Tibial nerve (tissue), 4 donors: ENCODE measurements at places on chromosomes 4 and X.

DNA sequence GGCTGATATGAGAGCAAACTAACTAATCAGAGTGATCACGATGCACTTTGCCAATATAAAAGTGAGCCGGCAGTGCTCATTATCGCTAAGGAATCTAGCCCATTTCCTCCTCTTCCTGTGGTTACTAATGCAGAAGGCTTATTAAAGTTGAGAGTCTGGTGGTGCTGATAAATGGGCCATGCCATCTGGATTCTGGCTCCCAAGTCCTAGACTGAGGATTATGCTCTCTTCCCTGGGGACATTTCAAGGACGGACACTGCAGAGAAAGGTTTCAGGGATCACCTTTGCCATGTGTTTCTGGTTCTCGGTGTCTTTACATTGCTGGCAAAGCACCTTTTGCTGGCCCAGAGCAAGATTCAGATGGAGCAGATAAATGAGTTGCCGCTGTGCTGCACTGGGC, 85.3 kb downstream of the RTL5 start:
- DNase-seq, result no peak

- DNase-seq, result no peak
Measured at GRCh38 chr4:88010966-88011365, 3.5 kb downstream of the PKD2 start.

DNA sequence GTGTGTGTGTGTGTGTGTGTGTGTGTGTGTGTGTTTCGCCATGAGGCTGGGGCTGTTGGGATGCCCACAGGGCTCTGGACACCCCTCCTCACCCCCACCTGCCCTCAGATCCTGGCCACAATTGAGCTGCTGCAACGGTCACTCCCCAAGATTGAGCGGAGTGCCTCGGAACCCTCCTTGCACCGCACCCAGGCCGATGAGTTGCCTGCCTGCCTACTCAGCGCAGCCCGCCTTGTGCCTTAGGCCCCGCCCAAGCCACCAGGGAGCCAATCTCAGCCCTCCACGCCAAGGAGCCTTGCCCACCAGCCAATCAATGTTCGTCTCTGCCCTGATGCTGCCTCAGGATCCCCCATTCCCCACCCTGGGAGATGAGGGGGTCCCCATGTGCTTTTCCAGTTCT, 10.2 kb downstream of the ARAF start:
- DNase-seq, result no peak

- DNase-seq, result no peak
Measured at GRCh38 chr4:16461362-16461761, 235.1 kb upstream of the TAPT1 start.
